ENCODE measurements at places on chromosomes 12 and 14.

GRCh38 chr12:203462-204260 is 10.3 kb downstream of the SLC6A12 start:
- DNase-seq = no peak

- no peak for DNase-seq
These were observed 25.6 kb downstream of the NIN start for GRCh38 chr14:50805396-50805795.

DNA sequence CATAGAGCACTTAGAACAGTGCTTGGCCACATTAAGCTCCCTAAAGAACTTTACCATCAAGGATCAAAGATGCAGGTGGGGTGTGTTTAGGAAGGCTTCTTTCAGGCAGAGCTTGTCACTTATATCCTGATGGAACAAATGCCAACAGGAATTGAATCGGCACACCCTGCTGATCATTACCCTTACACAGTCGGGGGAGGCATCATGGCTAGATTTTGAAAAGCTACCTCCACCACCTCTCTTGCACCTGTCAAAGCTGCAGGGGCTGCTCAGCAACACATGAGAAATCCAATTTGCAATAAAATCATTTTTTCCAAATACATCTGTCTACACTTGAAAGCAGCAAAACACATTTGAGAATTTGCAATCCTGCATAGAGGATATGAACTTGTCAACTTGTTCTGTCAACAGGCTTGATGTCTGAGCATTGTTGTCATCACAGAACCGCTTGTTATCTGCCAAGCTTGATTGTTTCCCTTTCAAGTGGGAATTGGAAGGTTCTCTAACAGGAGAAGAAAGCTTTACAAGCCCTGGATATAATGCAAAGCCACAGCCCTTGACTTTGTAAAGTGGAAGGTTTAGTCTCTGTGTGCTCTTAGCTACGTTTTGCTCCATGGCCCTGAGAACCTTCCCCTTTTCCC is 24.6 kb upstream of the TRIM9 start:
- no peak for DNase-seq

DNA sequence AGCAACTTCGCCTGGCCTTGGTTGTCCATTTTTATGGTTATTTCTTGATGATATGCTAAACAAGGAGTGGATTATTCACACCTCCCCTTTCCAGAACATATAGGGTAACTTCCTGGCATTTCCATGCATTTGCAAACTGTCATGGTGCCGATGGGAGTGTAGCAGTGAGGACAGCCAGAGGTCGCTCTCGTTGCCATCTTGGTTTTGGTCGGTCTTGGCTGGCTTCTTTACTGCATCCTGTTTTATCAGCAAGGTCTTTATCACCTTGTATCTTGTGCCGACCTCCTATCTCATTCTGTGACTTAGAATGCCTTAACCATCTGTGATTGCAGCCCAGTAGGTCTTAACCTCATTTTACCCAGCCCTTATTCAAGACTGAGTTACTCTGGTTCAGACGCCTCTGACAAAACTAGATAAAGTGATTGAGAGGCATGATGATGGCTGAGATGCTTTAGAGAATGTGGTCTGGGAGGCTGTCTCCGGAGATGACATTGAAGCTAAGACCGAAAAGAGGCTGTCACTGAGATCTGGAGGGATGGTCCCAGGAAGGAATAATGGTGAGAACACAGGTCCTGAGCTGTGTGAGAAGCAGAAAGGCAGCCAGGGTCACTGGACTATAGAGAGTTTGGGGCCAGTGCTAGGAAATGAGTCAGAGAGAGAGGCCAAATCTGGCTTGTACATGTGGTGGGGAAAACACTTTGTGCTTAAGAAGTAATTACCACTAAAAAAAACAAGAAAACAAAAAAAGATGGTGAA is 2.9 kb downstream of the GLT1D1 start:
- DNase-seq = no peak

DNA sequence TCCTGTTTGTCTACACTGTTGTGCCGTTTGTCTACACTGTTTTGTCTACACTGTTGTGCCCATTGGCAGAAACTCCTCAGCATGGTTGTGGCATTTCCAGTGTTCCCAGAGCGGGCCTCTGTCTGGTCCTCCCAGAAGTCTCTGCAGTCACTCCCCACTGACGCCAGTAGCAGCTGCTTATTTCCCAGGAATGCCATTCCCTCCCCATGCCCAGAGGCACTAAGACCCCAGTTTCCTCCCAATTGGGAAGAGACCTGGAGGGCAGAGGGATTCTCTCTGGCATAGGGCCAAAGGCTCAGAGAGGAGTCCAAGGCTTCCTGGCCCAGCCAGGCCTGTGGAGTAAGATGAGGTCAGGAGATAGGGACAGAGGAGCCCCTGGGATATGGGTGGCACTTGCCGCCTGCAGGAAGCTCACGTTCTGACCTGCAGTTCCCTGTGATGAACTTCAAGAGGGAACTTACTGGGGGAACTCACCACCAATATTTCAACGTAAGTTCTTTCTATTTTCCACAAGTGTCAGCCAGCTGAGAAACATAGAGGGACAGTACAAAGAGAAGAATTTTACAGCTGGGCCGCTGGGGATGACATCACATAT is 69.1 kb downstream of the TNFAIP2 start:
- DNase-seq = no peak

DNA sequence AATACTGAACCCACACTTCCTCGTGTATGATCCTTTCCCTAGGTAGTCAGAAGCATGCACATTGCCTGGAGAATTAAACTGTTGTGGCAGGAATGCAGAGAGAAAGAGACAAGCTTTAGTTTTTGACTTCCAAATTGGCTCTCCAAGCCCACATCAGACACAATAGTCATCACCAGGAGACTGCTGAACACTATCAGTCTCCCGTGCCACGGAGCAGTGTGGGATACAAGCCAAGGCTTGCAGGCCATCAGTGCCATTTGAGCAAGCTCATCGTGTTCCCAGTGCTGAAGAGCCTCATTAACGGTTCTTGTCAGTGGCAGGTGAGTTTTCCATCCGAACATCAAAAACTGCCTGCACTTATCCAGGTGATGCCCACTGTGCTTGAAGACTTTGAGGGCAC is 410.8 kb downstream of the NAV3 start:
- no peak for DNase-seq

GRCh38 chr14:105474483-105475268 is at the start of gene CRIP2:
Gene CRIP2 (plus strand): TSS chr14:105474821. CDS start chr14:105474863, 42 bp downstream.
- DNase-seq = peak; percentile 33

DNA sequence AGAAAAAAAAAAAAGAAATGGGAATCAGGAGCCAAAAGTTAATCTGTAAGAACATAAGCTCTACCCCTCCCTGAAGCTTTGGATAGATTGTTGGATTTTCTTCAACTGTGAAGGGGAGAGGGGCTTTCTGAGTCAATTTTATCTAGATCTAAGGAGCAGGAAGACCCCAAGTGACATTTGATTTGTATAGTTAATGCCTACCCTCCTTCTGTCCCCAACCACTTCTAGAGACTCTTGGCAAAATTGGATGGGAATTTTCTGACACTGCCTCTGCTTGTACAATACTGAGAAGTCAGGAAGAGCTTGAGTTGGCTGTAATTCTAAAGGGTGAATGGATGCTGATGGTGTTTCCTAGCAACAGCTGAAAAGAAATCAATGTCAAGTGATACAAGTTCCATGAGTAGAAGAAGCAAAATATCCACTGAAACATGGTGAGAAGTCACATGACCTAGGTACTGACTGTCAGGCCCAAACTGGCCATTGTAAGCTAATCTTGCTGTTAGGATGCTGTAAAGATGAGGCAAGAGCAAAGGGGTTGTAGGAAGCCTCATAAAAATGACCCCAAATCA is 42.2 kb downstream of the NDUFA12 start:
- no peak for DNase-seq

DNA sequence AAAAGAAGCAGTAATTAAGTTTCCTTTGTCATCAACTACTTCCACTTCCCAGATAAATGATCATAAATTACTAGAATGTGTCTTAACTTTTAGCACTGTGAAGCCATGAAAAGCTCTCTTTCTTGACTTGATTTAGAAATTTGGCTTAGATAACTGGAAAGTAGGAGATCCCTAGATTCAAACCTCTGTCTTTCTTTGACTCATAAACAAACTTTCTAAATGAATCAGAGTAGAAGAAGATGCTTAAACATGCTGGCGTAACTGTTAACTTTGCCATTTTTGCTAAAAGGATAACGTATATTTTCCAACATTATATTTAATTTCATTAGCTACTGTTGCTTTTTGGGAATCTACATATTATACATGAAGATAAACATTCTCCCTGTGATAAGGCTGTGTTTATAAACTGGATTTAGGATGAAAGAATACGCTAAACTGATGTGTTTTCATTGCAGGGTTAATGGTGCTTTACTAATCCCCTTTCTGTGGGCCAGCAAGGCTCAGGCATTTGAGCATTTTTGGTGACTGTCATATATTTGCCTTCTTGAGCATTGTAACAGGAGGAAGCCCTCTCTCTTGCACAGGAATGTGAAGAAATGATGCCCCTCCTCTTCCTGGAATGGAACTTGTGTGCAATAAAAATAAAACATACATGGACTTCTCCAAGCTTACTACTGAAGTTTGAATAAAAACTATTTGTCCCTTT is 301.4 kb downstream of the BMP4 start:
- no peak for DNase-seq

- DNase-seq = no peak
These were observed 113.6 kb upstream of the RAP1B start for GRCh38 chr12:68497107-68497506.

GRCh38 chr14:52833891-52834290 is 42.5 kb upstream of the GNPNAT1 start:
- DNase-seq = no peak

DNA sequence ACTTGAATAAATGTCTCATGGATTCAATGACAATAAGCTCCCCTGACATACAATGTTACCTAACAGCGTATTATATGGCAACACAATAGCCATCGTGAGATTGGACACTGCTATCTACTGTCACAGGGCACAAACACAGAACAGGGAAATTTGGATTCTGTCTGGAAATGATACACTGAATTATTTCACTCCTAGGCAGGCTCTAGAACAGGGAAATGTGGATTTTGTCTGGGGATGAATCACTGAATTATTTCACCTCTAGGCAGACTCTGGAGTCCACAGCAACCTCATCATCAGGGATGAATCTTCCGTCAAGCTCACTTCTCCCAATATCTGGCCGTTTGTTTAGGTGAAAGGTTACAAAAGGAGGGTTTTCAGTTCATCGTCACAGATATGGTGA is 288.8 kb downstream of the TMEM132D start:
- no peak for DNase-seq

- DNase-seq = no peak
These were observed 449 bp downstream of the THAP2 start for GRCh38 chr12:71664411-71665089.

- DNase-seq = no peak
These were observed 556 bp downstream of the PHETA1 start for GRCh38 chr12:111368291-111368787.

- DNase-seq = peak; percentile 24
These were observed 23.8 kb upstream of the LRTM2 start for GRCh38 chr12:1796515-1797010.

- peak; percentile 74 for DNase-seq
These were observed 11.9 kb downstream of the TMEM52B start for GRCh38 chr12:10190558-10191388.

GRCh38 chr14:104307246-104307626 is 168.8 kb downstream of the KIF26A start:
- DNase-seq = no peak

DNA sequence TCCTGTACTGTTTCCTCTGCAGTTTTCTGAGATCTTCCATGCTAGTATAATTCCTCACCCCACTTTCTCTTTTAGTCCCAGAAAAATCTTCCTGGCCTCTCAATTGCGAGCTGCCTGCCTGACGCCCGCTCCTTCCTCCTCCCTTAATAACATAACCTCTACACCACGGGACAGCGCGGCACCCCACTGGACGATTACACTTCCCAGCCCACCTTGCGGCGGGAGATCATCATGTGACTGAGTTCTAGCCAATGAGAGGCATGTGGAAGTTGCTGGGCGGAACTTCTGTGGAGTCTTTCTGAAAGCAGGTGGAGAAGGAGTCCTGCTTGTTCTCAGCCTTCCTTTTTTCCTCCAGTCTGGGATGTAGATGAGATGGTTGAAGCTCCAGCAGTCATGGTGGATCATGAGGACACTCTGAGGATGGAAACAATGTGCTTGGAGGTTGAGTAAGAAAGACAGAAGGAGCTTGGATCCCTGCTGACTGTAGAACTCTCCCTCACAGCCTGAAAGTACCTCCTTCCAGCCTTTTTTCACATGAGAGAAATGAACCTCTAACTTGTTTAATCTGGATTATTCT is 133.6 kb upstream of the VRK1 start:
- no peak for DNase-seq

DNA sequence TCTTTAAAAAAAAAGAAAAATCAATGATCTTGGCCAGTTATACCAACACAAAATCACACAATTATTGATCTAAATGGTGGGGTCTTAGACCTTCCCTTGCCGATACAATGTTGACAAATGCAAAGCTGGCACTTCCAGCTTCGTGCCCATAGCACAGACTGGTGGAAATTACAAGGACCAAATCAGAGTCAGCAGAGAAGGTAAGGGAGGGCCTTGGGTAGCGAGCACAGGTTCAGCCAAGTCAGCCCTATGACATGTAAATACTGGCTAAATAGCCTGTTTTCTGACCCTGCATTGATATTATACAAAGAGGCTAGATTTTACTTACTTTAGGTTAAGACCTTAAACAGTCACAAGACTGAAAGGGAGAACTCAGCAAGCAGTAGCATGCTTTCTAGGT is 30.3 kb upstream of the WDR89 start:
- no peak for DNase-seq

- peak; percentile 30 for DNase-seq
These were observed 1086.5 kb downstream of the SLC6A15 start for GRCh38 chr12:83826112-83826511.

- peak; percentile 81 for DNase-seq
These were observed 1.9 kb downstream of the LRRK2 start for GRCh38 chr12:40226705-40227104.

DNA sequence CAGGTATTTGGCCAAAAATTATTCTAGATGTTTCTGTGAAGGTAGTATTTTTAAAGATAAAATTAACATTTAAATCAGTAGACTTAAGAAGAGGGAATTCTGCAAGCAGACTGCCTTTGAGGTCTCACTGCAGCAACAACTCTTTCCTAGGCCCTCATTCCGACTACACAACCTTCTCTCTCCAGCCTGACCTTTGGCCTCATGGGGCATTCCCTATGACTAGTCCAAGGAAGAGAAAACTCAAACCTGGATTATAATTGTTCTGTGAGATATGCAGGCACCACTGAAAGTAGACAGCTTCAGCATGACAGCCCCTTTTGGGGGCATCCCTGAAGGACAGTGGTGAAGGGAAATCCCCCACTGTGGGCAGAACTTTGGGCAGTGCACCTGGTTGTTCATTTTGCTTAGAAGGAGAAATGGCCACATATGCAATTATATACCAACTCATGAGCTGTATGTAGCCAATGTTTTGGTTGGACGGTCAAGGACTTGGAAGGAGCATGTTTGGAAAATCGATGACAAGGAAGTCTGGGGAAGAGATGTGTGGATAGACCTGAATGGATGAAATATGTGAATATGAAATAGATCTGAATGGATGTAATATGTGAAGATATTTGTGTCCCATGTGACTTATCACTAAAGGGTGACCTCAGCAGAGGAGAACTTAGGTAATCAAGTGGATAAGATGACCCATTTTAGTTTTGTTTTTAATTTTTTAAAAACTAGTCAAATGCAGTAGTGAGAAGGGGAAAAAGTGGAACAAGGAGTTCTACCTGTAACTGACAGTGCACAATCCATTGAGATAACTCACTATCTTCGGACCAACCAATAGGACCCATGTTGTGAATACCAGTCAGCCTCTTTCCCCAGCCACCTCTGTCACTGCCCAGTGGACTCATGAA is 233.3 kb upstream of the FOXN3 start:
- DNase-seq = peak; percentile 27

- peak; percentile 58 for DNase-seq
These were observed 24.2 kb downstream of the YY1 start for GRCh38 chr14:100263141-100263540.

All from AG10803 (cell line).